ENCODE measurements at places on chromosomes 12 and 14. TPM values are rescaled to one million over a fixed set of nuclear protein-coding genes. Genes with fewer than 3 reads are reported as not detected.

GRCh38 chr12:98721204-98721702 lies 76.2 kb downstream of the APAF1 start:
- no peak overlapping the region for H3K27ac ChIP-seq
- H3K4me3 ChIP-seq: peak overlapping the region; percentile 25
- DNase-seq: no peak
- H3K4me1 ChIP-seq: peaks cover 18% of the 10 kb centered on the region
- H3K36me3 ChIP-seq: peaks cover 17% of the 10 kb centered on the region

DNA sequence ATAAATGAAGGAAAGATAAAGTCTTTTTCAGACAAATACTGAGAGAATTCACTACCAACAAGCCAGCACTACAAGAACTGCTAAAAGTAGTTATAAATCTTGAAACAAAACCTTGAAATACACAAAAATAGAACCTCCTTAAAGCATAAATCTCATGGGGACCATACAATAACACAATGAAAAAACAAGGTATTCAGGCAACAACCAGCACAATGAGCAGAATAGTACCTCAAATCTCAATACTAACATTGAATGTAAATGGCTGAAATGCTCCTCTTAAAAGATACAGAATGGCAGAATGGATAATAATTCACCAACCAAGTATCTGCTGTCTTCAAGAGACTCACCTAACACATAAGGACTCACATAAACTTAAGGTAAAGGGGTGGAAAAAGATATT lies 7.7 kb upstream of the IQSEC3 start:
- H3K36me3 ChIP-seq: peaks cover 3% of the 10 kb centered on the region
- no peaks in the 10 kb centered on the region for H3K4me1 ChIP-seq
- no peak for DNase-seq

- peaks cover 4% of the 10 kb centered on the region for H3K4me1 ChIP-seq
- peaks cover 2% of the 10 kb centered on the region for H3K36me3 ChIP-seq
- no peak overlapping the region for H3K27ac ChIP-seq
- no peak overlapping the region for H3K4me3 ChIP-seq
- no peak for DNase-seq
- H3K27me3 ChIP-seq: peaks cover 71% of the 10 kb centered on the region
Measured at GRCh38 chr14:61262082-61262481, 19.1 kb downstream of the TMEM30B start.

DNA sequence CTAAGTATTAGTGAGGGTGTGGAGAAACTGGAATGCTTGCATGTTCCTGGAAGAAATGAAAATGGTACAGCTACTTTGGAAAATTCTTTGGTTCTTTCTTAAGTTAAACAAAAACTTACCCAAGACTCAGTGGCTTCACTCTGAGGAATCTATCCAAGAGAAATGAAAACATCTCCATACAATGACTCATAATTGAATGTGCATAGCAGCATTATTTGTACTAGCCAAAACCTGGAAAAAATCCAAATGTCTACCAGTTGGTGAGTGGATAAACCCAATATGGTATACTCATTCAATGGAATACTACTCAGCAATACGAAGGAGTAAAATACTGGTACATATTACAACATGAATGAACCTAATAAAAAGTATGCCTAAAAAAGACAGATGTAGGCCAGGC lies 18.0 kb upstream of the CRACR2A start:
- peaks cover 25% of the 10 kb centered on the region for H3K4me1 ChIP-seq
- H3K36me3 ChIP-seq: peaks cover 3% of the 10 kb centered on the region
- H3K27ac ChIP-seq: peak overlapping the region; percentile 81
- H3K27me3 ChIP-seq: no peaks in the 10 kb centered on the region

- no peak overlapping the region for H3K27ac ChIP-seq
- no peaks in the 10 kb centered on the region for H3K4me1 ChIP-seq
- no peak for DNase-seq
- H3K36me3 ChIP-seq: no peaks in the 10 kb centered on the region
- H3K4me3 ChIP-seq: no peak overlapping the region
- H3K27me3 ChIP-seq: no peaks in the 10 kb centered on the region
Measured at GRCh38 chr12:16261944-16262475, 15.5 kb downstream of the SLC15A5 start.

- no peaks in the 10 kb centered on the region for H3K36me3 ChIP-seq
- H3K27ac ChIP-seq: no peak overlapping the region
- no peak overlapping the region for H3K4me3 ChIP-seq
- no peaks in the 10 kb centered on the region for H3K27me3 ChIP-seq
- no peak for DNase-seq
Measured at GRCh38 chr12:99053616-99054362, 408.7 kb downstream of the APAF1 start.

DNA sequence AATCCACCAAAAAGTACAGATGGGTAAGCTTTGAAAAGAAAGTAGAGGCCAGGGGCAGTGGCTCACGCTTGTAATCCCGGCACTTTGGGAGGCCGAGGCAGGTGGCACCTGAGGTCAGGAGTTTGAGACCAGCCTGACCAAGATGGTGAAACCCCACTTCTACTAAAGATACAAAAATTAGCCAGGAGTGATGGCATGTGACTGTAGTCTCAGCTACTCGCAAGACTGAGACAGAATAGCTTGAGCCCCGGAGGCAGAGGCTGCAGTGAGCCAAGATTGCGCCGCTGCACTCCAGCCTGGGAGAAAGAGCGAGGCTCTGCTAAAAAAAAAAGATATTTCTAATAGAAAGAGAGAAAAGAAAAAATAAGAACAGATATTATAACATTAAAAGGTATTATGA lies 134.2 kb upstream of the SLCO1C1 start:
- H3K4me1 ChIP-seq: no peaks in the 10 kb centered on the region
- H3K4me3 ChIP-seq: no peak overlapping the region
- no peaks in the 10 kb centered on the region for H3K36me3 ChIP-seq
- no peaks in the 10 kb centered on the region for H3K27me3 ChIP-seq

GRCh38 chr14:92726135-92726932 lies 22.1 kb downstream of the LGMN start:
- peaks cover 10% of the 10 kb centered on the region for H3K4me1 ChIP-seq
- peaks cover 5% of the 10 kb centered on the region for H3K27me3 ChIP-seq
- H3K4me3 ChIP-seq: peak overlapping the region; percentile 69
- peaks cover 7% of the 10 kb centered on the region for H3K36me3 ChIP-seq
- DNase-seq: no peak

DNA sequence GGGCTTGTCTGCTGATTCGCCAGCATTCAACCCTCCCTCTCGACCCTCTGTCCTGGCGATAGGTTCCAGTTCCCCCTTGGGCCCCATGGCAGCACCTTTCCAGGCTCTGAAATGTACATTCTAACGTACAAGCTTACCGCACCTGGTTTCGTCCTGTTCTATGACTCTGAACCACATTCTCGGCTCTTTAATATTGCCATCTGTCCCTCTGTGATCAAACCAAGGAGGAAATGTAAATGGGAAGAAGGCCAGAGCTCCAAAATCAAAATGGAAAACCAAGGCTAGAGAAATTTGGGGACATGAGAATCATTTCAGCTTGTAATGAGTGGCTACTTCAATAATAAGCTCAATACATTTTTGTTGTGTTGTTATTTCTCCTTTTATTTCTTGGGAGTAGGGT lies 117.2 kb downstream of the TTC7B start:
- no peaks in the 10 kb centered on the region for H3K36me3 ChIP-seq
- H3K4me1 ChIP-seq: peaks cover 9% of the 10 kb centered on the region
- peaks cover 9% of the 10 kb centered on the region for H3K27me3 ChIP-seq
- H3K4me3 ChIP-seq: no peak overlapping the region
- DNase-seq: no peak

DNA sequence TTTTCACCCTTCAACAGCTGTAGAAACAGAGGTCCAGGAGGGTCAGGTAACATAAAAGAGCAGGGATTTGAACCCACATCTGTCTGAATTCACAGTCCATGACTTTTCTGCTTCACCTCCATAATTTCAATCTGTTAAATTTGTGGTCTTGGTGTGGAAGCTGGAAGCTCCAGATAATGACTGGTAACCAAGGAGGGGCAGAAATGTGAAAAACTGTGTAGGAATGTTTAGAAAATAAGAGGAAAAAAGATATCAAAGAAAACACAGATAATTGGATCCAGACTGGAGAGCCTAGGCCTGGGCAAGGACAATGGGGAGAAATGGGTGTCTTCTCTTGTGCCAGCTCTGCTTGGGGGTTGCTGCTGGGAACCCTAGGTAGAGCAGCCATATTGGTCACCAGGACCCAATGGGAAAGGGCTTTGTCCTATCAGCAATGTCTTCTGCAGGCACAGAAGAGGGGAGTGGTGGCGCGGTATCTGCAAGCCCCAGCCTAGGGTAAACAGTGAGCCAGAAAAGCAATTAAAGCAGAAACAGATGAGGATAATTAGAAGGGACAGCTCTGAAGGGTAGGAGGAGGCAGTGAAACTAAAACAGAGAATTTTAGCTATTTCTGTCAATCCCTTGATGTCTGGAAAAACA lies 54.3 kb upstream of the CCDC91 start:
- H3K36me3 ChIP-seq: no peaks in the 10 kb centered on the region
- H3K4me3 ChIP-seq: no peak overlapping the region
- H3K27ac ChIP-seq: no peak overlapping the region
- no peaks in the 10 kb centered on the region for H3K27me3 ChIP-seq

DNA sequence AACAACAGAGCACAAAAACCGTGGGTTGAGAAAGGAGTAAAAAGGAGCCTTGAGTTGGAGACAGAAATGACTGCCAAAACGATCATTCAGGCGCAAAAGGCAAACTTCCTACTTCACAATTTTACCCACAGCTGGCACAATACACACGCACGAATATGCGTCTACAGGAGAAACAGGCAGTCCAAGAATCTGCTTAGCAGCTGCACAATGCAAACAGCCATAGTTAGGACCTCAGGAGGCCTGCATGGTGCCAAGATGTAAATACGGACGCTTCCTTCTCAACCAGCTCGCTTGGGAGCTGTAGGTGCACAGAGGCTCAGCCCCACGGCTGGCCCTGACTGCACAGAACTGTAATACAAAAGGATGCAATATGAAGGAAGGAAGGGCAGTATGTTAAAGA lies 250.1 kb upstream of the CAND1 start:
- DNase-seq: no peak
- no peak overlapping the region for H3K4me3 ChIP-seq
- H3K27me3 ChIP-seq: peaks cover 14% of the 10 kb centered on the region
- no peaks in the 10 kb centered on the region for H3K4me1 ChIP-seq
- no peak overlapping the region for H3K27ac ChIP-seq
- peaks cover 2% of the 10 kb centered on the region for H3K36me3 ChIP-seq

- no peak for DNase-seq
- no peak overlapping the region for H3K27ac ChIP-seq
Measured at GRCh38 chr12:25556153-25556552, 3.1 kb upstream of the LMNTD1 start.

The REM2 gene
- total RNA-seq: 8.7 TPM

The RNF212B gene
- total RNA-seq: 0.89 TPM

The PRKD1 gene
- not detected for total RNA-seq

The C14orf132 gene
- 2.8 TPM for total RNA-seq

The IFI27 gene
- total RNA-seq: 0.63 TPM

The CLECL1 gene
- 1.5 TPM for total RNA-seq

The ST8SIA1 gene
- total RNA-seq: 13.9 TPM
